ENCODE measurements at places on chromosomes 16 and 17. TPM values are rescaled to one million over a fixed set of nuclear protein-coding genes. Genes with fewer than 3 reads are reported as not detected.

- no peak for DNase-seq
- H3K4me1 ChIP-seq = peaks cover 6% of the 10 kb centered on the region
- H3K27me3 ChIP-seq = no peaks in the 10 kb centered on the region
- no peak overlapping the region for H3K4me3 ChIP-seq
- no peak overlapping the region for H3K27ac ChIP-seq
Observed at GRCh38 chr17:9666461-9667050, 21.2 kb downstream of the USP43 start.

DNA sequence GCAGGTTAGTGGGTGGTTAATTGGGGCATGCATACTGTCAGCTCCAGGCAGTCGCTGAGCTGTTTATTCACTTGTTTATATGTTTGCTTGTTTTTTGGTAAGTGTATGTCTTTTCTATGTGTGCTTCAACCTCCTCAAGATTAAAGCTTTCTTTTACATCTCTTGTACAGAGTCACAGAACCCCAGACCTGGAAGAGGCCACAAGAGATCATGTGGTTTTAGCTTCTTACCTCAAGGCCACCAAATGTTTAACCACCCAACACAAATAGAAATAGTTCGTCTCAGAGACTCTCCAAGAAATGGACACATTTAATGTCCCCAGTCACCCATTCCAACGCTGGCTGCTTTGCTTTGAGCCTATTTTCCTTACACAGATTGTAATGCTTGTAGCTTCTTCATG is 11.8 kb upstream of the TMEM98 start:
- H3K27me3 ChIP-seq = no peaks in the 10 kb centered on the region
- no peaks in the 10 kb centered on the region for H3K36me3 ChIP-seq
- DNase-seq = no peak
- H3K27ac ChIP-seq = no peak overlapping the region
- no peak overlapping the region for H3K4me3 ChIP-seq
- H3K4me1 ChIP-seq = peaks cover 35% of the 10 kb centered on the region

DNA sequence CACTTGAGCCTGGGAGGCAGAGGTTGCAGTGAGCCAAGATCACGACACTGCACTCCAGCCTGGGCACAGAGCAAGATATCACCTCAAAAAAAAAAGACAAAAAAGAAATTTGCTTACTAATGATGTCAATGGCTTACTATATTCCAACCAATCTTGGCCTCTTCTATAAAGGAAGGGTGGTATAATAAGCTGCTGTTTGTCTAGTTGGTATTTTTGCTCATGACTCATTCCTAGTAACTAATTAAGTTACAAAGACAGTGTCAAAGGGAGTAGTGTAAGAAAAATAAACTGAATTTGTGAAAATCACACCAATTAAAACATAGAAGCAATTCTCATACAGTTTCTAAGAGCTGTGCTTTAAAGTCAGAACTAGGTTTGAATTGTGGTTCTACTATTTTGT is 82.5 kb downstream of the NLK start:
- H3K36me3 ChIP-seq = no peaks in the 10 kb centered on the region
- H3K27me3 ChIP-seq = no peaks in the 10 kb centered on the region
- H3K4me3 ChIP-seq = no peak overlapping the region
- no peaks in the 10 kb centered on the region for H3K4me1 ChIP-seq
- no peak for DNase-seq

The MYH3 gene
- total RNA-seq = 4.1 TPM

GRCh38 chr17:56638591-56639051 is 45.1 kb downstream of the NOG start:
- peaks cover 41% of the 10 kb centered on the region for H3K27me3 ChIP-seq
- no peaks in the 10 kb centered on the region for H3K36me3 ChIP-seq
- no peaks in the 10 kb centered on the region for H3K4me1 ChIP-seq
- H3K27ac ChIP-seq = no peak overlapping the region

DNA sequence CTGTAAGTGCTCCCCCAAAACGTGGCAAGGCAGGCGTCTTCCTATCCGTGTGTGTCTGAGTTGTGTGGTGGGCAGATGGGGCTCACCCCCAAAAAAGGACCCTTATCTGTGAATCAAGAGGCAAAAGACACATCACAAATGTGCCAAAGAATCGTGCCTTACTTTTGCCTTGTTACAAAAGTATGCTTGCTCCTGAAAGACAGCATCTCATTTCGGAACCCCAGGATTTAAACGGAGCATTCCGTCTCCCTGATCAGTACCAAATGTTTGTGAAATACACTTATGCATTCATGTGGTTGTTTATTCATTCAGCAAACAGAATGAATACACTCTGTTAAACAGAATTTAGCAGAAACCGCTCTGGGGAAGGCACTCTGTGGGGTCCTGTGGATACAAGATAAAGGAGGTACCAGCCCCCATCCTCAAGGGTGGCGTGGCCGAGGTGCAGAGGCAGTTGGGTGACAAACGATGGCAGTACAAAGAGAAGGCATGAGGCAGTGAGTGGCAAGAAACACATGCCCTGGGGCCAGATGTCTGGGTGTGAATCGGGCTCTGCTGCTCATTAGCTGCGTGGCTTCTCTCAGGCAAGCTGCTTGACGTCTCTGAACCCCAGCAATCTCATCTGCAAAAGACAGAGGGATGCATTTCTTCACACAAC is 654 bp downstream of the WFDC1 start:
- peaks cover 11% of the 10 kb centered on the region for H3K4me1 ChIP-seq
- H3K36me3 ChIP-seq = no peaks in the 10 kb centered on the region
- peaks cover 13% of the 10 kb centered on the region for H3K27me3 ChIP-seq

DNA sequence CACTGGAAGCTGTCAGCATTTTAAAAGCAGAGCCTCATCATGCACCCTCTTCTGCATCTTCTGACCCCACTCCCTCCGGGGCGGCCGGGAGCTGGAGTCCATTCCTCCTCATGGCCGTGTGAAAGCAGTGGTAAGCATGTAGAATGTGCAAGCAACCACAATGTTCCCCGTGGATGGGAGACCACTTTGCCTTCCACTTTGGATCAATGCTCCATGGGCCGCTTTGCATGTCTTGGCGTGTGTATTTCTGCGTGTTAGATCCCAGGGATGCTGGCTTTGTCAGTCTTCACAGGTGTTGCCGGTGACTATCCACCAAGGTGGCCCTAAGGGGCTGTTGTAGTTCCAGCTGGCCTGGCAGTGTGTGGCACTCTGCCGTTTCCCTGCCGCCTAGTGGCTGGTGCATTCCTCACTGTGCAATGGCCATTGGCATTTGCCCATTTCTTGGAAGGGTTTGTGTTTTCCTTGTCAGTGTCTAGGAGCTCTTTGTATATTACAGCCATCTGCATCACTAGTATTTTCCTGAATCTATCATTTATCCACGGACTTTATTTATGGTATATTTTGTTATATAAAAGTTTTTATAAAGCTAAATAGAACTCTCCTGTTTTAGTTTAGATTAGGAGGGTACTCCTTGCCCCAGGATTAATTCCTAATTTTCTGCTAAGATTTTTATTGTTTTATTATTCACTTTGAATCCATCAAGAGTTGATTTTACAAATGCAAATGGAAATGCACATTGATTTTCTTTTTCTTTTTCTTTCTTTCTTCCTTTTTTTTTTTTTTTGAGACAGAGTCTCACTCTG is 5.8 kb upstream of the ALDH3A1 start:
- H3K27ac ChIP-seq = peak overlapping the region; percentile 86
- H3K4me3 ChIP-seq = no peak overlapping the region
- no peak for DNase-seq
- no peaks in the 10 kb centered on the region for H3K36me3 ChIP-seq

GRCh38 chr16:56460101-56460500 is 8.7 kb downstream of the OGFOD1 start:
- no peaks in the 10 kb centered on the region for H3K27me3 ChIP-seq
- no peak overlapping the region for H3K4me3 ChIP-seq
- no peak overlapping the region for H3K27ac ChIP-seq
- H3K36me3 ChIP-seq = peaks cover 90% of the 10 kb centered on the region
- H3K4me1 ChIP-seq = no peaks in the 10 kb centered on the region

The AOC3 gene
- total RNA-seq = 45.5 TPM

GRCh38 chr17:77838748-77839697 is 119.5 kb upstream of the TNRC6C start:
- H3K36me3 ChIP-seq = no peaks in the 10 kb centered on the region

- H3K4me3 ChIP-seq = no peak overlapping the region
- no peak overlapping the region for H3K27ac ChIP-seq
Observed at GRCh38 chr17:43469145-43469544, 14.6 kb upstream of the DHX8 start.

The WFDC1 gene
- total RNA-seq = 27.4 TPM

GRCh38 chr17:58811290-58811689 is 55.6 kb downstream of the PPM1E start:
- no peaks in the 10 kb centered on the region for H3K36me3 ChIP-seq
- H3K4me3 ChIP-seq = no peak overlapping the region
- no peaks in the 10 kb centered on the region for H3K27me3 ChIP-seq
- DNase-seq = no peak
- no peak overlapping the region for H3K27ac ChIP-seq

DNA sequence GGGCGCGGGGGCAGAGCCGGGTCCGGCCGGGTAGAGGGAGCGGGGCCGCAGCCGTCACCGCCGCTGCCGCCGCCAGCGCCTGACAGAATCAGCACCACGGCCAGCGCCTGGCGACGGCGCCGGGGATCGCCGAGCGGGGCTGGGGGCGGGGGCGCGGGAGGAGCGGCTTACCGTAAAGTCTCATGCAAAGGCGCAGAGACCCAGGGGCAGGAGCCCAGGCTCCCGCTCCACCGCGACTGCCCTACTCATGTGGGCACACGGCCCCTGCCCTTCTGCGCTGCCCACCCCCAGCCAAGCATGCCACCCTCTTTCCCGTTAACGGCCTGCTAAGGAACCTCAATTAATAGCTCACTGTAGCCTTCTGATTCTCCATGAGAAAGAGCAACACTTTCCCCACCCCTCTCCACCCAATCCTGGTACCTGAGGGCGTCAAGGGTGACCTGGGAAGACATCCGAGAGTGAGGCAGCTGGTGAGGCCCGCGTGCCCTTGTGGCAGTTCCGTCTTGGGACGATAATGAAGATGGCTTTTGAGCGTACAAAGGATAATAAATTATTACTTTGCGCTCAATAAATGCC is at the start of gene SEZ6:
TSS of gene SEZ6 (minus strand) at position 98 of the 576 bp plus-strand sequence. CDS start 164 bp downstream, outside the sequence.
- no peak within 1 kb of the TSS for H3K27ac ChIP-seq
- H3K27me3 ChIP-seq = peaks cover 19% of the 10 kb centered on the region
- peaks cover 11% of the 10 kb centered on the region for H3K4me1 ChIP-seq

The HSPB9 gene
- total RNA-seq = not detected

DNA sequence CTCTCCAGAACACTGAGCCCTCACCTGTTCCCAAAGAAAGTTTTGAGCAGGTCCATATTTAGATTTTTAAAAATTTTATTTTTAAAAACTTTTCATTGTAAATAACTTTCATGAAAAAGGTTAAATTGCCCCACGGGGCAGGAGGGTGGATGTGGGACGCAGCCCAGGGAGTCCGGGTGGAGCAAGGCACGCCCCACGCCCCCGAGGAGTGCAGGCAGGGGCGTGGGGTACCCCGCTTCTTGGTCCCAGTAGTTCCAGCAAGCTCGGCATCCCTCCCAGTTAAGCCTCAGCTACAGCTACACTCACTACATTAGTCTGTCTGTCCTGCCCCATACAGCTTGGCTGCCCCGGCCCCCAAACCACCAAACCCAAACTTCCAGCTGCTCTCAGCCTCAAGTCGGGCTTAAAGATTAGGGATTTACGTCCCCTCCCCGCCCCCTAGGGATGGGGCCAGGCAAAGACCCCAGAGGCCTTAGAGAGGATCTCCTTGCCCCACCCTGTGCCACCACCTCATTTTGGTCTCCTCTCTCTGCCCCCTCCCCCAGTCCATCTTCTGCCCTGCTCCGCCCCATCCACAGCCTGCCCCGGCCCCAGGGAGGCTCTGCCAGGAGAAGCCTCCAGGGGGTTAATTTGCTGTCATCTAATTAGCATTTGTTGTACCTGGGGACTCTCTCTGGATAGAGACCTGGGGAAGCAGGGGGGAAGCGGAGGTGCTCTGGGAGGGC is 4.6 kb downstream of the FOXJ1 start:
- no peaks in the 10 kb centered on the region for H3K36me3 ChIP-seq
- H3K4me1 ChIP-seq = peaks cover 37% of the 10 kb centered on the region
- H3K27me3 ChIP-seq = no peaks in the 10 kb centered on the region
- DNase-seq = no peak
- no peak overlapping the region for H3K27ac ChIP-seq
- H3K4me3 ChIP-seq = no peak overlapping the region

DNA sequence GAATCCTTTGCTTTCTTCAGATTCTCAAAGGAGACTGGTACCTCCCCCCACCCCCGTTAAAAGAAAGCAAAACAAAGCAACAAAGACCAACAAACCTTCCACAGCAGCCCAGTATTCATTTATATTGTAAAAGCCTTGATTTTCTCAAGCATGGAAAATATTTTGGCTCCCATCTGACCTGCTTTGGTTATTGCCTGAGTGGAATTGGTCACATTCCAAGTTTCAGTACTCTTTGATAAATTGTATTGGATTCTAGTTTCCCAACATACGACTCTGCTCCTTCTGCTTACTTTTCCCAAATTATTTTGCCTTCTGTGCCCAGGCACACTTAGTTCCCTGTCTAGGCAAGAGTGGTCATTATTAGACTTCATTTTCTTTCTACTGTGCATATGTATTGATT is 1.3 kb downstream of the ABCC11 start:
- H3K36me3 ChIP-seq = no peaks in the 10 kb centered on the region
- H3K27ac ChIP-seq = no peak overlapping the region
- no peaks in the 10 kb centered on the region for H3K27me3 ChIP-seq
- H3K4me1 ChIP-seq = peaks cover 48% of the 10 kb centered on the region
- H3K4me3 ChIP-seq = peak overlapping the region; percentile 1

GRCh38 chr17:79534111-79534510 is 76.7 kb downstream of the RBFOX3 start:
- no peak overlapping the region for H3K4me3 ChIP-seq
- no peaks in the 10 kb centered on the region for H3K4me1 ChIP-seq
- H3K27me3 ChIP-seq = peaks cover 14% of the 10 kb centered on the region
- no peak overlapping the region for H3K27ac ChIP-seq
- no peaks in the 10 kb centered on the region for H3K36me3 ChIP-seq

The TMC8 gene
- 7.8 TPM for total RNA-seq

- H3K4me1 ChIP-seq = peaks cover 34% of the 10 kb centered on the region
- H3K27me3 ChIP-seq = no peaks in the 10 kb centered on the region
- no peak for DNase-seq
- H3K4me3 ChIP-seq = no peak overlapping the region
Observed at GRCh38 chr17:27511168-27511883, 55.1 kb downstream of the KSR1 start.

The SSTR5 gene
- not detected for total RNA-seq

DNA sequence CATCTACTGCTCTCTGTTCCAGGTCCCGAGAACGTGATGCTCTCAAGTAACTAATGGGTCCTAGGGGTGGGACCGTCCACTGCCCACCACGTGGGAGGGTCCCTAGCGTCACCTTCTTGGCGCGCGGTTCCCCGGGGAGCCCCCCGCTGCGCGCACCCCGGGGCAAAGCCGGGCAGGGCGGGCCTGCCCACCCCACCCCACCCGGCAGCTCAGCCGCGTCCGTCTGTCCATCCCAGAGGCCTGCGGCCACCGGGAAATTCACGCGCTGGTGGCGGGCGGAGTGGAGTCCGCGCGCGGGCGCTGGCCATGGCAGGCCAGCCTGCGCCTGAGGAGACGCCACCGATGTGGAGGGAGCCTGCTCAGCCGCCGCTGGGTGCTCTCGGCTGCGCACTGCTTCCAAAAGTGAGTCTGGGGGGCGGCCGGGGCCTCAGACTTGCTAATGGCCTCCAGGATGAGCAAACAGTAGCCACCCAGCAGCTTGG is 494 bp downstream of the PRSS41 start:
- no peak for DNase-seq
- H3K27me3 ChIP-seq = peaks cover 4% of the 10 kb centered on the region
- no peak overlapping the region for H3K27ac ChIP-seq
- H3K4me1 ChIP-seq = no peaks in the 10 kb centered on the region

GRCh38 chr16:58360041-58360634 is 32.1 kb upstream of the GINS3 start:
- H3K27me3 ChIP-seq = no peaks in the 10 kb centered on the region
- H3K27ac ChIP-seq = no peak overlapping the region
- H3K4me1 ChIP-seq = no peaks in the 10 kb centered on the region
- no peak for DNase-seq
- no peaks in the 10 kb centered on the region for H3K36me3 ChIP-seq
